Neural progenitor cell (in vitro differentiated cells): ENCODE measurements at places on chromosomes 3 and 15.
A peak's percentile ranks its signal among the peaks of the same experiment; 100 is the strongest.

DNA sequence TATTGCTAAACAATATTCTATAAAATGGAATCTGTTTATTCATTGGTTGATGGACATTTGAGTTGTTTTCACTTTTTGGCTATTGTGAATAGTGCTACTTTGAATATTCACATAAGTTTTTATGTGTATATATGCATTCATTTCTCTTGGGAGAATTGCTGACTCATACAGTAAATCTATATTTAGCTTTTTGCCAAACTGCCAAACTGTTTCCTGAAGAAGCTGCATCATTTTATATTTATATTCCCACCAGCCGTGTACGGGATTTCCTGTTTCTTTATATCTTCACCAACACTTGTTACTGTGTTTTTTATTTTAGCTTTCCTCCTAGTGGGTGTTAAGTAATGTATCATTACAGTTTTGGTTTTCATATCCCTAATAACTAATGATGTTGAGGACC, 12.5 kb upstream of the TCAIM start:
- no peak overlapping the region for H3K4me3 ChIP-seq
- no peaks in the 10 kb centered on the region for H3K4me1 ChIP-seq
- DNase-seq = no peak
- H3K27ac ChIP-seq = no peak overlapping the region
- no peaks in the 10 kb centered on the region for H3K27me3 ChIP-seq

GRCh38 chr15:40238532-40239403, at the start of gene PAK6:
Gene PAK6 (plus strand): TSS chr15:40239063. CDS start chr15:40264786, 25,723 bp downstream.
- H3K27me3 ChIP-seq = peaks cover 27% of the 10 kb centered on the region
- peak; percentile 81 for DNase-seq
- no peaks in the 10 kb centered on the region for H3K36me3 ChIP-seq
- peak within 1 kb of the TSS; percentile 42 for H3K4me3 ChIP-seq

- no peaks in the 10 kb centered on the region for H3K36me3 ChIP-seq
- DNase-seq = no peak
- no peak overlapping the region for H3K27ac ChIP-seq
Observed at GRCh38 chr15:98776607-98777281, 128.4 kb downstream of the IGF1R start.

GRCh38 chr3:71478568-71478967, 105.0 kb downstream of the FOXP1 start:
- H3K4me1 ChIP-seq = no peaks in the 10 kb centered on the region
- no peak overlapping the region for H3K4me3 ChIP-seq
- no peaks in the 10 kb centered on the region for H3K27me3 ChIP-seq

DNA sequence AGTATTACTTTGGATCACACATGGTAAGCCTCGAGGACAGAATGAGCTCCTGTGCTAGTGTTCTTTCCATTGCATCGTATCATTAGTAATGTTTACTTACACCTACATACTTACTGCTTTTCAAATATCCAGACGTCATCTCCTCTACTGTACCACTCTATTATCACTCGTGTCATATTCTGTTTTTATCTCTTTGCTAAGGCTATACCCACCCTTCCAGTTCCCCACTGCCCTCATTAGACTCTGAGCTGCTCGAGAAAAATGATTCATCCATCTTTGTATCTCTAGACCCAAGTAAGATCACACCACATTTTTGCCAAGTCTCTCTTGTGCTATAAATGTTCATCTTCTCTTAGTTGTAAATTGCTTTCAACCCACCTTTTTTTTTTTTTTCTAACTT, 245.7 kb downstream of the TIGIT start:
- no peaks in the 10 kb centered on the region for H3K36me3 ChIP-seq
- H3K4me1 ChIP-seq = peaks cover 20% of the 10 kb centered on the region
- H3K27me3 ChIP-seq = no peaks in the 10 kb centered on the region
- no peak overlapping the region for H3K4me3 ChIP-seq
- H3K27ac ChIP-seq = no peak overlapping the region

- DNase-seq = peak; percentile 28
- H3K27me3 ChIP-seq = no peaks in the 10 kb centered on the region
- no peaks in the 10 kb centered on the region for H3K36me3 ChIP-seq
- H3K27ac ChIP-seq = no peak overlapping the region
- no peak overlapping the region for H3K4me3 ChIP-seq
Observed at GRCh38 chr3:15307580-15307979, 24.8 kb downstream of the SH3BP5 start.

GRCh38 chr3:168162172-168162571, 66.4 kb upstream of the GOLIM4 start:
- H3K27me3 ChIP-seq = no peaks in the 10 kb centered on the region
- H3K4me1 ChIP-seq = no peaks in the 10 kb centered on the region
- no peaks in the 10 kb centered on the region for H3K36me3 ChIP-seq
- no peak overlapping the region for H3K4me3 ChIP-seq
- DNase-seq = no peak
- no peak overlapping the region for H3K27ac ChIP-seq

GRCh38 chr3:30495172-30496065, 111.0 kb upstream of the TGFBR2 start:
- H3K4me3 ChIP-seq = no peak overlapping the region
- H3K27ac ChIP-seq = no peak overlapping the region
- no peaks in the 10 kb centered on the region for H3K4me1 ChIP-seq
- DNase-seq = no peak
- H3K36me3 ChIP-seq = no peaks in the 10 kb centered on the region

- no peaks in the 10 kb centered on the region for H3K36me3 ChIP-seq
- no peak for DNase-seq
- no peak overlapping the region for H3K27ac ChIP-seq
- H3K27me3 ChIP-seq = no peaks in the 10 kb centered on the region
- H3K4me1 ChIP-seq = peaks cover 5% of the 10 kb centered on the region
Observed at GRCh38 chr3:62252438-62253157, 120.8 kb downstream of the FEZF2 start.
